Naive thymus-derived CD8-positive, alpha-beta T cell (primary cell): ENCODE measurements at places on chromosomes 2 and 18. TPM values are rescaled to one million over a fixed set of nuclear protein-coding genes. Genes with fewer than 3 reads are reported as not detected.

The COPS7B gene
- 55.8 TPM for total RNA-seq

The SCN1A gene
- not detected for total RNA-seq

The ADRA2B gene
- total RNA-seq = 0.22 TPM

The PPP1R1C gene
- total RNA-seq = not detected

The COBLL1 gene
- 4.2 TPM for total RNA-seq

The CDK15 gene
- total RNA-seq = not detected

The POTEE gene
- total RNA-seq = 0.18 TPM

The VPS4B gene
- 74.8 TPM for total RNA-seq

The SLC19A3 gene
- total RNA-seq = not detected

The TSGA10 gene
- 23.8 TPM for total RNA-seq

The NDC80 gene
- 3.3 TPM for total RNA-seq

The BARD1 gene
- total RNA-seq = 5.8 TPM

The SGPP2 gene
- 0.31 TPM for total RNA-seq

The EGR4 gene
- not detected for total RNA-seq

The DAW1 gene
- total RNA-seq = not detected

The VSNL1 gene
- not detected for total RNA-seq

The C2orf81 gene
- total RNA-seq = 9.8 TPM

The CYBRD1 gene
- total RNA-seq = 0.38 TPM

The GYPC gene
- 151 TPM for total RNA-seq
